Cortex of kidney (tissue), 1 donor: ENCODE measurements at places on chromosomes 7 and 10.

GRCh38 chr7:82405301-82405700 is 38.3 kb downstream of the CACNA2D1 start:
- DNase-seq = no peak

- DNase-seq = no peak
Observed at GRCh38 chr10:73644767-73645166, 3.5 kb upstream of the MYOZ1 start.

DNA sequence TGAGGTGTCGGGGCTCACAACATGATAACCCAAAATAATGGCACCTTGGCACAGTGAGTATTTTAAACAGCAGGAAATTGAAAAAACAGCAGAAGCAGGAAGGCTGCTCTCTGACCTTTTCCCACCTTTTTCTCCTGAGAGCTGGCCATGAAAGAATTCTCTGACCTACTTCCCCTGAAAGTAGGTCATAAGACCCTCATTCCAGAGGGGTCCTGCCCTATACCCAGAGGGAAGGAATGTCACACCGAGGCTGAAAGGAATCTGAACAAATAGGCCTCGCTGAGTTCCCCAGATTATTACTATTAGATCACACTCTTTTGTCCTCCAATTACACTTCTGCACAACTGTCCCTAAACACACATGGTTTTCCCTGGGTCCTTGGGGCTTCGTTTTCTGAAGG is 18.8 kb downstream of the CPVL start:
- DNase-seq = no peak

DNA sequence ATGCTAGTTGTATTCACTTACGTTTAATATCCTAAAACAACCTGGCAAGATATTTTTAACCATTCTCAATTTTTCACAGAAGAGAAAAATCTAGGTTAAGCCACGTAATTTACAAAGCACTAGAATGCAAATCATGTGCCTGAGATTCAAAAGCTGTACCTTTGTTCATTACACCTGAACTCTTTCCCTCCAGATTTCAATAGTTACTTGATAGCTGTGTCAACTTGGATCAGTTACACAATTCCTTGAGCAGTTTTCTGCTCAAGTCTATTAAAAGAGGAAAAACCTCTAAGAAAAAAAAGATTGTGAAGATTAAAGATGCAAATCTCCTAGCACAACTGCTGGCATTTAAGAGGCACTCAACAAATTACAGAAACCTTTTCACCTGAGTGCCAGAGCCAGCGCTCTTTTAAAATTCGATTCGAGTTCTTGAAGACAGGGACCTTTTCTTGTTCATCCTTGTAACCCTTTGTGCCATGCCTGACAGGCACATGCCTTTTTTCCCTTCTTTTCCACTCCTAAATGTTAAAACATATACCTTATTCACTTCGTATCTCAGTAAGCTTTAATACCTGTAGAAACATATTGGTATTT is 886 bp downstream of the NSUN6 start:
- DNase-seq = no peak

DNA sequence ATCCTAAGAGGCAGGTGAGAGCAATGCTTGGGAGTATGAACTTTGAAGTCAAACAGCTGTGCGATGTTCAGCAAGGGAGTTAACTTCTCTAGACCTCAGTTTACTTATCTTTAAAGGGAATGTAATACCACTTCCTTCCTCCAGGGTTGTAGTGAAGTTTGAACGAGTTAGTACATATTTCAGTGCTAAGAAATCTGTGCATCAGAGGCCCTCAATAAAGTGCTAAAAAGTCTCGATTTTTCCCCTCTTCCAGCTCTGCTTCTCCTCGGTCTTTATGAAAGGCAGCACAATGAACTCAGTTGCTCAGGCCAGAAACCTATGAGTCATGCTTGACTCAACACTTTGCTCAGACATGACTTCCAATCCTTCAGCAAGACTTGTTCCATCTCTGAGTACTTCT is 418.9 kb downstream of the MDFIC start:
- DNase-seq = no peak

- no peak for DNase-seq
Observed at GRCh38 chr7:3210531-3210930, 90.5 kb upstream of the SDK1 start.

DNA sequence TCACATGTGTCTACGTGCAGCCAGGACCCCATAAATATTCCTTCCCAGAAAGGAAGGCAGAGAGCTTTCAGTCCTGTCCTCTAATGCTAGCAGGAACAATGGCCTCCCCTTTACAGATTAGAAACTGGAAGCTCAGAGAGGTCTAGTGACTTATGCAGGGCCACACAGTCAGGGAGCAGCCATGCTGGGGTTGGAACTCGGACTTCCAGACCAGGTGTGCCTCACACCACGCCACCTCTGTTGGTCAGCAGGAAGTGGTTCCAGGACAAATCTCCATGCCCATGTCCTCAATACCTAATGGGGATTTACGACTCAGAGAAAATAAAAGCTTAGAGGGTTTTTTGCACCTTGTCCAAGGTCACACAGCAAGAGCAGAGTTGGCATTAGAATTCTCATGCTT is 378.9 kb downstream of the RPS24 start:
- no peak for DNase-seq

GRCh38 chr10:85168243-85168642 is 839.9 kb downstream of the CCSER2 start:
- no peak for DNase-seq

- DNase-seq = no peak
Observed at GRCh38 chr10:100736144-100736808, 9.1 kb upstream of the PAX2 start.

GRCh38 chr10:16856092-16856491 is 38.9 kb upstream of the RSU1 start:
- no peak for DNase-seq

DNA sequence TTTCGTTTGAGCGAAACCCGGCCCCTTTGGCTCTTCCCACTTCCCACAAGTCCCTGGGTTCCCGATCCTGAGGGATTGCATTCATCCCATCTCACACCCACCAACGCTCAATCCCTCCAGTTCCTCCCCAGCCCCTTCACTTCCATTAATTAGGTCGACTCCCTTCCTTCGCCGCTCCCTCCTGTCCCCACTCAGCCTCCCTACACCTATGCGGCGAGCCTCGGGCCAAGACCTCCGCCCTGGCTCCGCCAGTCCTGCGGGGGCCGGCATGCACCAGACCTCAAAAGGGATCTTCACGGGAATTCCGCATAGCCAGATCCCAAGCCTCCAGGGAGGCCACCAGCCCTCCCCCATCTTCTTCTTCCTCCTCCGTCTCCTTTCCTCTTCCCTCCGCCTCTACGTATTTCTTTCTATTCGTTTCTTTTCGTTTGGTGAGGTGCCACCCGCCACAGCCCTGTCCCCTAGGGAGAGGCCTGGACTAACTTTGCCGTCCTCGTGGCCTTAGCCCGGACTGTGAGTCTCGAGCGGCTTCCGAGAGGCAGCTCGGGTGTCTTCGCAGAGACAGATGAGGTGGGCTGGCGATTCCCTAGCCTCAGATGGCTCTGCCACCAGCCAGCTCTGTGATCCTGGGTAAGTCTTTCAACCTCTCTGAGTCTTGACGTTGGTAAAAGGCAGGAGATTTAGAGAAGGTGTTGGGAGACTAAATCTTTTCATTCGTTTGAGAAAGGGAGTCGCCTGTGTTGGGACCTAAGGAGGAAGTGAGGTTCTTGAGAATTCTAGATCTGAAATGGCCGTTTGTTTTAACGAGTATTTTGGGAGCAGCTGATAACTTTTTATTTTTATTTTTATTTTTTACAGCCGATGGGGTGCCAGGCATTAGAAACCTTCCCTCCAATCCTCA is 8.1 kb upstream of the LBX1 start:
- DNase-seq = no peak

GRCh38 chr10:4357911-4358310 is 468.1 kb upstream of the AKR1E2 start:
- no peak for DNase-seq

DNA sequence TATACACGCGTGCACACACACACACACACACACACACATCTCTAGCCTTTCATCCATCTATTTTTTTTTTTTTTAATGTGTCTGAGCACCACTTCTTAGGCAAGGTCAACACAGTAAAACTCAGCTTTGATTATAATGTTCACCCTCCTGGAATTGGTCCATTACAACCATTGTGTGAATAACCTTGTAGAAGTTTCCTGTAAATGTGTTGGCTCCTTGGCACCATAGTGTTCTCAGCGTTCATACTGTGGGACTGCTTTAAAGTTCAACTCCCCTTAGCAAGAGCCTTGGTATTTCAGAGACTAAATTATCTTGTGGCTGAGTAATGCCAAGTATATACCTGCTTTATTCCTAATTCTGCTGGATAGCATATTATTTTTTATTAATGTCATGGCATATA is 106.3 kb upstream of the PRPS1L1 start:
- DNase-seq = no peak

GRCh38 chr10:77686650-77687417 is 49.2 kb upstream of the KCNMA1 start:
- DNase-seq = no peak

- DNase-seq = no peak
Observed at GRCh38 chr10:132806110-132806509, 20.2 kb upstream of the NKX6-2 start.

DNA sequence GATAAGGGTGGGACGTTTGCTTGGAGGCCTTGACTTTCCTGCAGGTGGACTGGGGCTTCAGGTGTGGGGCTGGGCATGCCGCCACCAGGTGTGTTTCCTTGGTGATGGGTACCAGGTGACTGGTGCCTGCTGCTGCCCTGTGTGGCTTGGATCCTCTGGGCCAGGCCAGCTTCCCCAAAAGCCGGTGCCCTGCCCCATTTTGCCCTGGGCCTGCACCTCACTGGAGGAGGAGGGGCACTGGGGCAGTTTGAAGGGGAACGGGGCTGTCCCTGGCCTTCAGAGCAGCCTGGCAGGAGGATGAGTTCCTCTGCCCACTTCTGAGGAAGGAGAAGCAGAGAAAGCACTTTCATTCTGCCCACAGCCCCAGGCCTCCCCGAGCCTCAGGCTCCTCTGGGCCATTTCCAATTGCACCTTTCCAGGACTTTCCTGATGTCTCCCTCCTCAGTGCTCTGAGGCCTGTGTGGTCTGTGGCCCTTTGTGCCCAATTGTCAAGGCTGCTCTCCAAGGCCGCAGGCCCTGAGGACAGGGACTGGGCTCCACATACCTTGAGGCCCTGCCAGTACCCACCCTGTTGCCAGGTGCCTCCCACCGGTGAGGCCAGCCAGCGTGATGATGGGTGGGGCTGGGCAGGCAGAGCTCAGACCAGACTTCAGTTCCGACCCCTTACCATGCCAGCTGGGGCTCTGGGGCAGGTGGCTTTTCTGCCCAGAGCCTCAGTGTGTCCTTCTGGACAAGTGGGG is 25.3 kb upstream of the SMARCD3 start:
- DNase-seq = no peak

GRCh38 chr10:59831658-59832503 is 74.5 kb downstream of the CCDC6 start:
- DNase-seq = no peak

DNA sequence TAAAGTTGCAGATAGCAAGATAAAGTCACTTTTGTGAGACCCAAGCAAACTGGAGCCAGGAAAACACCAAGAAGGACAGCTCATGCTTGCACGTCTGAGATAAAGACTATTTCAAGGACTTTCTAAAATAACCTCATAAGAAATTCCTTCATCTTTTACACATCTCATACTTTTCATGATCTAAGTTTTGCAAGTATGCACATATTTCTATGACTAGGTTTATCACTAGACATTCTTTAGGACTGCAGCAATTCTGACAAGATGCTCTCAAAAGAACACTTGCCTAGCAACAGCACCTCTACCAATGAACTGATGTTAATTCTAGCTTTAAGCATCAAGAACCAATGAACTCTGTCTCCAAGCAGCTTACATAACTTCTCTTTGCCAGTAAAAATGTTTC is 457.6 kb downstream of the SEMA3D start:
- no peak for DNase-seq

DNA sequence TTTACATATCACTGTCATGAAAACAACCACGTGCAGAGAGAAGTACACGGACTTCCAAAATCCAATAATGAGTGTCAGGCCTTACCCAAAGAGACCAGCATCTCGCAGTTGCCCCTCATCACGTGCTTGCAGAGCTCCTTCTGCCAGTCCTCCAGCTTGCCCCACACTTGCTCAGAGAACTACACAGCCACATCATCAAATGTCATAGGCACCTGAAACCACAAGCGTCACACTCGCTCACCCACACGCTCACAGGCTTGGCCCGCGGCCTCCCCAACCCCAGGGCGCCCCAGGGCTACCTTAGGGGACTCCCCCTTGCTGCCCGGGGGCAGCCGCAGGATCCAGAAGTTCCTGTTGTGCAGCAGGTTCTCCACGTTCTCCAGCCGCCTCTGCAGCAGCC is 123.4 kb upstream of the ZNF746 start:
- no peak for DNase-seq

DNA sequence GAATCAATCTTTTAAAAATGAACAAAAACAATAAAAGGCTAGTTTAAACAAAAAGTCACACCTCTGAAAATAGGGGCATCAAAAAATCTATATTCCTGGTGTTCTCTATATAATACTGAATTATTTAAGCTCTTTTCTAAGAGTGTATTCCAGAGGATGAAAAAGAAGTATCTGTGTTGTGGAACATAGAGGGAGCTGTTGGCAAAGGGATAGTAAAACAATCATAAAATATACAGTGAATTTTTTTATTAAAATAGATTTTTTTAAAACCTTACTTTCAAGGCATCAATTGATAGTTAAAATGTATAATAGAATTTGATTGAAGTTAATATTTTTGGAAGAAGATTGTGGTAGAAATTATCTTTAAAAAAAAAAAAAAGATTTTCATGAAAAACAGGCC is 1409.1 kb upstream of the CELF2 start:
- DNase-seq = no peak

DNA sequence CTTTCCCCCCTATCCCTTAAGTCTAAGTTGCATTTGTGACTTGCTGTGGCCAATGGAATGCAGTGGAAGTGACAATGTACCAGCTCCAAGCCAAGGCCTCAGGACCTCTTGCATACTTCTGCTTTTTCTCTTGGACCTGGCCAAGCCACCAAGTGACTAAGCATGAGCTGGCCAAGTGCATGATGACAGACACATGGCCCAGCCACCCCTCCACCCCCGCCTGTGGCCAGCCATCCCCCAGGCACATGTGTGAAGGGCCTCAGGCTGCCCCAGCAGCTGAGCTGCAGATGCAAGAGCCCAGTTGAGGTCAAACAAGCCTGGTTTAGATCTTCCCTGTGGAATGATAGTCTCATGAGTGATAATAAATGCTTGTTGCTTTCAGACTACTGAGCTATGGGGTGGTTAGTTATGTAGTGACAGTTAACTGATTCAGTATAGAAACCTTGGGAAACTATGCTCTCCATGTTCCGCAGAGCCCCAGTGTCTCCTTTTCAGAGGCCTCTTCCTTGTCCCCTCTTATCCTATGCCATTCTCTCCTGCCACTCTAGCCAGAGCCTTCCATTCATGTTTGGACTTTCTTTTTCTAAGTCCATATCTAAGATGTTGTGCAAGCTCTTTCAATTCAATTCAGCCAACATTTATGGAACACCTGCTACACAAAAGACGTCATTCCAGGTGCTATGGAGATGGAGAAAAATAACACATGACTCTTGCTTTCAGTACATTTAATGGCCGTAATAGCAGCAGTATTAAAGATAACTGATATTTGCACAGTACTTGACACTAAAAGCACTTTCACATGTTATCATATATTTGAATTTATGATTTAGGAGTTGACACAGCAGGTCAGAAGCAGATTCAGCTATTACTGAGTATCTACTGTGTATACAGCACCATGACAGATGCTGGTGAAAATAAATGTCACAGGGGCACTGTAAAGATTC is 55.5 kb upstream of the LOXL4 start:
- no peak for DNase-seq
